ENCODE measurements at places on chromosomes 12 and 14. TPM values are rescaled to one million over a fixed set of nuclear protein-coding genes. Genes with fewer than 3 reads are reported as not detected.

GDF3 gene
- total RNA-seq = not detected

A2M gene
- not detected for total RNA-seq

KRT2 gene
- total RNA-seq = not detected

MYF5 gene
- not detected for total RNA-seq

C12orf56 gene
- 0.03 TPM for total RNA-seq

EFCAB11 gene
- total RNA-seq = 13.6 TPM

TAS2R46 gene
- not detected for total RNA-seq

ZNF891 gene
- 0.37 TPM for total RNA-seq

LALBA gene
- total RNA-seq = not detected

TMED10 gene
- 272 TPM for total RNA-seq

A2ML1 gene
- not detected for total RNA-seq

MARK3 gene
- total RNA-seq = 53.7 TPM

PNMA1 gene
- total RNA-seq = 59.4 TPM

IL22 gene
- total RNA-seq = not detected

PDE6H gene
- total RNA-seq = not detected

BEGAIN gene
- 7.0 TPM for total RNA-seq

GLIPR1L1 gene
- not detected for total RNA-seq

AMHR2 gene
- total RNA-seq = 0.86 TPM

RDH11 gene
- 58.4 TPM for total RNA-seq

JAG2 gene
- 24.0 TPM for total RNA-seq

MGST1 gene
- total RNA-seq = 754 TPM

NKX2-1 gene
- 0.10 TPM for total RNA-seq

BIN2 gene
- 0.09 TPM for total RNA-seq

CYP46A1 gene
- total RNA-seq = 0.09 TPM

TNFRSF1A gene
- total RNA-seq = 805 TPM

GPR84 gene
- 0.11 TPM for total RNA-seq

AMN1 gene
- 10.4 TPM for total RNA-seq

ETFBKMT gene
- total RNA-seq = 1.3 TPM

TRPV4 gene
- total RNA-seq = 0.16 TPM

ZNF385A gene
- 21.7 TPM for total RNA-seq

SLC25A47 gene
- total RNA-seq = not detected

CNPY2 gene
- 139 TPM for total RNA-seq

POTEM gene
- total RNA-seq = not detected

TMBIM4 gene
- 57.6 TPM for total RNA-seq

PLEKHG7 gene
- total RNA-seq = not detected

AKAP3 gene
- 0.09 TPM for total RNA-seq

CFAP251 gene
- 0.95 TPM for total RNA-seq

IGF1 gene
- total RNA-seq = not detected

SLC25A21 gene
- total RNA-seq = 1.2 TPM

ASCL1 gene
- total RNA-seq = not detected

POTEG gene
- not detected for total RNA-seq

SLC39A5 gene
- total RNA-seq = not detected

NYNRIN gene
- 0.39 TPM for total RNA-seq

MYF6 gene
- not detected for total RNA-seq

SERPINA3 gene
- total RNA-seq = 12.5 TPM

PTPRR gene
- total RNA-seq = 0.33 TPM

TEX52 gene
- total RNA-seq = not detected

RNASE3 gene
- total RNA-seq = not detected

MMP19 gene
- 0.62 TPM for total RNA-seq

PIP4K2C gene
- total RNA-seq = 38.4 TPM

RPS6KL1 gene
- total RNA-seq = 0.44 TPM

CCDC184 gene
- 2.7 TPM for total RNA-seq

GLT8D2 gene
- total RNA-seq = 0.20 TPM

SCNN1A gene
- total RNA-seq = 25.5 TPM

SIRT4 gene
- 0.90 TPM for total RNA-seq

SLC6A12 gene
- 0.68 TPM for total RNA-seq

PZP gene
- total RNA-seq = not detected

NRXN3 gene
- 1.0 TPM for total RNA-seq

SMCO2 gene
- total RNA-seq = not detected

All from A549 treated with Hydrocortisone at 1 μM for 4 hours (cell line).